ENCODE measurements at places on chromosomes 2 and 18.

- no peak for DNase-seq
Measured at GRCh38 chr18:60022671-60023276, 123.0 kb downstream of the PMAIP1 start.

GRCh38 chr2:20391951-20392699 is 41.5 kb upstream of the PUM2 start:
- no peak for DNase-seq

DNA sequence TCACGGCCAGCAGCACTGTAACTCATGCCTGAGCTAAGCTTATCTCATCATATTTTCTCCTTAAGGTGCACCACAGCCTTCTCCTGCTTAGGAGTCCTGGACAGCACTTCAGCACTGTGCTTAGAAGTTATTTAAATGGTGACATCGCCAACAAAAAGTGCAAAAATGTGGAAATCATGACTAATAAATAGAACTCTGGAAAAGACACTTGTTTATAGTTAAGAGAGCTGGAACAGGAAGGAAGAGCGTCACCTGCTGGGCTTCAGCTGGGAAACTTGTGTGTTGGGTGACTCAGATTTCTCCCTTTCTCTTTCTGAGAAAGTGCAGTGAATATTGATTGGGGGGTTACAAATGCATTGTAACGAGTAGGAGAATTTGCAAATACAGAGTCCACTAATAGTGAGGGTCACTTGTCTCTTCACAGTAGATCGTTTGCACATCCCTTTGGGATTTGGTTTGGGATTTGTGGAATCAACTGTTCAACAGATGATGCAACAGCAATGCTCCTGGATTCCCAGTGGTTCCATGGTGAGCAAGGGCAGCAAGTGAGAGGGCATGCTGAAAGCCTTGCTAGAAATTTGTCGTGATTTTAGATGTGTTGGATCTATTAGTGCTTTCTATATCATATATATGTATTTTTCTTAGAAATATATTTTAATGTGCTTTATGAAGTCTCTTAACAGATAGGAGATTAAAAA is 84.2 kb downstream of the DOK6 start:
- no peak for DNase-seq

DNA sequence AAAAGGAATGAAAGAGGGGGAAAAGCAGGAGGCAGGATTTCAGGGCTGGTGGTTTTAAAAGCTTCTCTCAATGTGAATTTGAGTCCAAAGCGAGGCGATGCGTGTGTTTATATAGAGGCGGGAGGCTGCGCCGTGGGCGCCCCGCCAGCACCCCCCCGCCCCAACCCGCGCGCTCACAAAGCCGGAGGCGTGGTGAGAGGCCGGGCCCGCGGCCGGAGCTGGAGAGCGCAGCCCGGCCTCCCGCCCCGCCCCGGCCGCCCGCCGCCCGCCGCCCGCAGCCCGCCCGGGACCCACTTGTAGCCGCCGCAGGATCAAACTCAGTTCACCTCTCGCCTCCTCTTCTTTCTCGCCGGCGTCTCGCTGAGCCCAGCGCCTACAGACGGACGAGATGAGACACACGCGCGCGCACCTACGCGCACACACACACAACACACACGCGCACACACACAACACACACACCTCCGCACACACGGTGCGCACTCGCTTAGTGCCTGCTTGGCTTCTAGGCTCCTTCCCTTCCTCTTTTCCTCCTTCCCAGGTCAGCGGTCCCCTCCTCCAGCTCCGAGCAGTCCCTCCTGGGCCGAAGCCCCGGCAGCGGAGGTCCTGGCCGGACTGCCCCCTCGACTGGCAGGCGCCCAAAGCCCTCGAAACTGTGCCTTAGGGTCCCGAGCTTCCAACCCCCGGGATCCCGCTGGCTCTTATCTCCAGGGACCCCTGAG is 1.3 kb upstream of the CYP26B1 start:
- no peak for DNase-seq

- no peak for DNase-seq
Measured at GRCh38 chr2:143553261-143553660, 424.0 kb downstream of the ARHGAP15 start.

GRCh38 chr2:74603282-74604000 is 44.7 kb downstream of the M1AP start:
- no peak for DNase-seq

DNA sequence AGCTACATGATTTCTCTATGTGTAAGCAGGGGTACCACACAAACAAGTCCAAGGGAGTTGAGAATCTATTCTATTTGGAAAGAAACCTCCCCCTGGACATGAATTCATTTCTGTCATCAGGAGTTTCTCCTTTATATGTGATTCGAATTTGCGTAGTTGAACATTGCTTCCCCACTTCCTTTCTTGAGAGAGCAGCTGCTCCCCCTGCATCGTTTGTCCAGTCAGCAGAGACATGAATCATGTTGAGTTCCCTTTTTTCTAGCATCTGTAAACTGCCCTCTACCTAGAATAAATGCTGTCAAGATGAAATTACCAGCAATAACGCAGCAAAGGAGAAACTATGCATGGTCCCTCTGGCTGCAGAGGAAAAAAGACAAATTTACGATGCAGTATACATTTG is 73.8 kb downstream of the KIF5C start:
- DNase-seq: no peak

- DNase-seq: no peak
Measured at GRCh38 chr2:175003875-175004729, 1.1 kb downstream of the CHN1 start.

DNA sequence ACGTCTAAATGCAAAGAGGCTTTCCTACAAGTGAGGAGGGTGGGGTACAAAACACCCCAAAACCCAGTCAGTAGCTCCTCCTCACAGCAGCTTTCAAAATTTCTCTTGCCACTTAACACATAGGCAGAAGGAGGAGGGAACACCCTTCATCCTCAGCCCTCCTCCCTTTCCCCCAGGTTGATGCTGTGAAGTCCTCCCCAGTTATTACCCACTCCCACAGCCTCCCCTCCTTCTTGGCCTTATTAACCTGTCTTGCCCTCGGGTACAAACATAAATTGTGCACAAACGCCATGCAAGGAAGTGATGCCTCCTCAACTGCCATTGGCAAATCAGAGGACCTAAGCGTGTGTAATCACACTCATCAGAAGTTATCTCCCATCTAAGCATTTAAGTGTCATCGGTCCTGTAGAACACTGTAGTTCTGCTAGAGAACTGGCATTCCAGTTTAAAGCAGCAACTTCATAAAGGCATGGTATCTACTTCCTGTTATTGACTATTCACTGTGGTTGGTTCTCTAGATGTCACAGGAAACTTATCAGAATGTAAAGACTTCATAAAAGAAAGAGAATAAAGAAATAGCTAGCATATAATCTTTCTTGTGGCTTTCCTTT is at the start of gene DSC1:
TSS of gene DSC1 (minus strand) at position 32 of the 611 bp plus-strand sequence. CDS start 262 bp downstream, outside the sequence.
- no peak for DNase-seq

DNA sequence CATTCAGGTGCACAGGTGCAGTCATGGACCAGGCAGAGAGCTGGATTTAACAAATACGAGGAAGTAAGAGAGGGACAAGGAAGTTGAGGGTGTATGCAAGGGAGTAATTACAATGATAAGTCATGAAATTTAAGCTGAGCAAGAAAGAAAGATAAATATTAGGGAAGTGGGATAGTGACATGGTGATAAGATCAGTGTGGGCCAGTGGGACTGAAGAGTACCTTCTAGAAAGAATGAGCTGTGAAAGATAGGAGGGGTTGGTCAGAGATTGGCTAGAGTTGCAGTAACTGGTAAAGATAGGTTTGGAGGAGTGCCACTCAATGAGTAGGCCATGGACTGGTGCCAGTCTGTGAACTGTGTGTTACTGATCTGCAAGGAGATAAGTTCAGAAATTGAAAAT is 200.8 kb upstream of the SIX3 start:
- no peak for DNase-seq

- DNase-seq: no peak
Measured at GRCh38 chr2:57877811-57878170, 168.8 kb upstream of the VRK2 start.
